ENCODE measurements at places on chromosomes 7 and 10.

- no peak for DNase-seq
Observed at GRCh38 chr10:35834877-35835494, 192.9 kb upstream of the FZD8 start.

- DNase-seq, result peak; percentile 87
Observed at GRCh38 chr7:28958235-28958979, at the start of gene TRIL. TRIL (minus strand) TSS chr7:28958330; CDS start chr7:28958046, 284 bp downstream.

DNA sequence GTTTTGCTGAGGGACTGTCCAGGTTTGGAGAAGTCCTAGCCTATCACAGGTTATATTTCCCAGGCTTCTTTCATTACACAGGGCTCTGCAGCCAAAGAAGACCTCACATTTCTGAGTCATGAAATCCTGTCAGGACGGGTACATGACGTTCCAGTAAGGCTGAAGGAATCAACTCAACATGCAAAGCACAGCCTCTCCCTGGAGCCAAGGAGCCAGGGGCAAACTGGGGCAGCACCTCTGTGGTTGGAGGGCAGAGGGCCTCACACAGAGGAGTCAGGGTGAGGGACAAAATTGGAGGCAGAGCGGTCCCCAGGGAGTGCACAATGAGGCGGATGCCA is 116.3 kb upstream of the GDF10 start:
- DNase-seq, result no peak

DNA sequence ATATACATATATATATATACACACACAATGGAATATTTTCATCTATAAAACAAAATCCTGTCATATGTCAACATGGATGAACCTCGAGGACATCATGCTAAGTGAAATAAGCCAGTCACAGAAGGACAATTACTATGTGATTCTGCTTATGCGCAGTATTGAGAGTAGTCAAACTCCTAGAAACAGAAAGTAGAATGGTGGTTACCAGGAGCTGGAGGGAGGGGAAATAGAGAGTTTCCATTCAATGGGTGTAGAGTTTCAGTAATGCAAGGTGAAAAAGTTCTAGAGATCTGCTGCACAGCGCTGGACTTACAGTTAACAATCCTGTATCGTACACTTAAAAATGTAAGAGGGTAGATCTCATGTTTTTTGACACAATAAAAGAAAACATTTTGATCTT is 181.9 kb downstream of the CDCA7L start:
- DNase-seq, result no peak

DNA sequence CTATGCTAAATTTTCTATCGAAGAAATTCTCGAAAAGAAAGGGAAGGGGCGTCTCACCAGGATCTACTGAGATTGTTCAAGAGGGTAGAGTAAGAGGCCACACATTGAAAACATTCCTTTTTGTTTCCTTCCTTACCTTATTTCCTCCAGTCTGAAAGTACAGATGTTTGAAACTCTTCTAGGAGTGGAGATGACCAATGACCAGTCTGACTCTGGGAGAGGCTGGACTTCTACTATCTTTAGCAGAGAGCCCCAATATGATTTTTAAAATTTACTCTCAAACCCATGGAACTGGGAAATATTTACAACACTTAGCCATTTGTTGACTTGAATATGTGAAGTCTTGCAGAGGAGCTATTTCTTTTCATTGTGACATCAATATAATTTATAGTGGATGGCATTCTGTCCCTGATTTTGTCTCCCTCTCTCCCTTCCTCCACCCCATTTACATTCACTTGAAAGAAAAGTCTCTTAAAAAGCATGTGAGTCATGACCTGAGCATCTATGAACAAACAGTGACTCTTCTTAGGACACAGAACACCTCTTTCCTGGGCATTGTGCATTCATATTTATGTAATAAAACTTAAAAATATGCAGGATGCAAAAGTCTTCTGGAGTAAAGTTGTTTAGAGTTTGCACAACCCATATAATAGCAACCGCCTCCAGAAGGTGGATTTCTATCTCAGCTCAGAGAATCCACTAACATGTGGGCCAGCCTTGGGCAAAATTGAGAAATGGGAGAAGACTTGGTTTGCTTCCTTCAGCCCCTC is 31.2 kb upstream of the BMPER start:
- peak; percentile 49 for DNase-seq

DNA sequence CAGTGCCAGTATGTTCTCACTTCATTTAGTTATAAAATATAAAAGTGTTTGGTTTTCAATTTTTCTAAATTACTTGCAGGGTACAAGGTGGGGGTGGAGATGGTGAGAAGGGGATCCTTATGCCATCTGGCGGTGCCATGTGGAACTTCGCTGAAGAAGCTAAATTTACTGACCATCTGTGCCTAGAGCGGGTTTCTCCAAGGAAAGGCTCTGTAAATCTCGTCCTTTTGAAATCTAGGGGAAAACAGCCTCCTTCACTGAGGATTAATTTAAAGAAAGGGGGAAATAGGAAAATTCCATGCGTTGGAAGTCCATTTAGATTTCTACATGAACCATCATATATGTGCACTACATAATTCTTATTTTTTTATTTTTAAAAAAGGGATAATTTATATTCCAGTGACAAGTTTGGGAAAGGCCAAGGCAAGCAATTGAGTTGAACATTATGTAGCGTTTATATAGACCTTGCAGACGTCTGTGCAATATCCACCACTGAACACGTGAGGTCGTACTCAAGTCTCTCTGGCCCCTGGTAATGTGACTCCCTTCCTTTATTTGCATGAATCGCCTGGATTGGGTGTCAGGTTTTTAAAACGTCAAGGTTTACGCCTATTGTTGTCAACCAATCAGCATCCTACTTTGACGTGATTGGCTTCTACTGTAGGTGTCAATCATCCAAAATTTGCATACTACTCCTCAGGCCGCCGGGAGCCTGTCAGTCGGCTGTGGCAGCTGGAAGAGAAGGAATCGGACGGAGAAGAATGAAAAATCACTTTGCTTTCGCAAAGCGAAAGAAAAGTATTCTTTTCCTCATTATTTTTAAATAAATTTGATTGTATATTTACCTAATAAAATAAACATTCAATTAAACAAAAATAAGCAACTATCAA is 297.1 kb upstream of the NFE2L3 start:
- DNase-seq, result peak; percentile 93

DNA sequence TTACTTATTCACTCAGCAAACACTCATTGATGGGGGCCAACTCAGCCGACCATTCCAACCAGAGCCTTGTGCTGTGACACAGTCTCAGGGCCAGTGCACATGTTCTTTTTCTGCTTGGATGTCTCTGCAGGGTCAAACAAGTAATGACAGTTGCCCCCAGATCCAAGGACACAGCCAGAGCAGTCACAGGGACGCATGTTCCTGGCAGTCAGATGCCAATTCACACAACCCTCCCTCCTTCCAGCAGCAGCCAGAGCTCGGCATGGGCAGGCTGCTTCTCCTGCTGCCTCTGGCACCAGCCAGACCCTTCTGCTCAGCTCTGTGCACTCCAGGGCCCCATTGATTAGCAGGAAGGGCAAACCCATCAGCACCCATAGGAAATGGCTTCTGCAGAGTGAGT is 20.3 kb downstream of the DRGX start:
- no peak for DNase-seq

DNA sequence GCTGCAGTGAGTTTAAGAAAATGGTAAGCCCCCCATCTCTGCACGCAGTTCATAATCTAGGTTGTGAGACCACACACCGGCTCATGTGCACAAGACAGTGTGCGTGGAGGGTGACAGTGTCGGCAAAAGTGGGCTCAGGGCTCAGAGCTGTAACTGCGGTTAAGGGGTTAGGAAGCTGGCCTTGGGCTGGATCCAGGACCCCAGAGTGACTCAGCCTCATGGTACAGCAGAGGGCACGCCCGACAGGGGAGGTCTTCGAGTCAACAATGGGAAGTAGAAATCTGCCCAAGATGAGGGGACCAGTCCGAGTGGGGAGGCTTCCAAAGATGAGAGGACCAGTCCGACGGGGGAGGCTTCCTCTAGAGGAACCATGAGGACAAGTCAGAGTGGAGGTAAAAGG is 437.7 kb downstream of the DNAJB6 start:
- no peak for DNase-seq

- DNase-seq, result no peak
Observed at GRCh38 chr7:155344270-155344617, 46.6 kb downstream of the INSIG1 start.

- DNase-seq, result peak; percentile 81
Observed at GRCh38 chr10:986881-987619, 1.2 kb upstream of the GTPBP4 start.

- peak; percentile 60 for DNase-seq
Observed at GRCh38 chr10:9198611-9199010, 1144.1 kb downstream of the GATA3 start.

- no peak for DNase-seq
Observed at GRCh38 chr10:19111501-19112267, 63.1 kb downstream of the MALRD1 start.

DNA sequence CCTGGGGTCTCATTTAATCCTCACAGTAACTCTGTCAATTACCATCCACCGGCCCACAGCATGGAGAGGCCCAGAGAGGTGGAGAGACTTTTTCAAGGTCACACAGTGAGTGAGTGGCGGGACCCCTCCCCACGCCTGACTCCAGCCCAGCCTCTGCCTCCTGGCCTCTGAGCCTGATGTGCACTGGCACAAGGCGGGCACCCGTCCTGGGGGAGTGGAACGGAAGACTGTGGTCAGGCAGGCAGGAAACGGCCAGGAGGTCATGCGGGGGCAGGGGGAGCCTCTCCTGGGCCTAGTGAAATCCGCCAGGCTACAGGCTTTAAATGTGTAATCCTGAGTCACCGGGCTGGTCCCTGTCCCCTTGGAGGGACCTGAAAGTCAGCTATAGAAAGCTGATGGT is 32.2 kb downstream of the ZCCHC24 start:
- DNase-seq, result peak; percentile 53

DNA sequence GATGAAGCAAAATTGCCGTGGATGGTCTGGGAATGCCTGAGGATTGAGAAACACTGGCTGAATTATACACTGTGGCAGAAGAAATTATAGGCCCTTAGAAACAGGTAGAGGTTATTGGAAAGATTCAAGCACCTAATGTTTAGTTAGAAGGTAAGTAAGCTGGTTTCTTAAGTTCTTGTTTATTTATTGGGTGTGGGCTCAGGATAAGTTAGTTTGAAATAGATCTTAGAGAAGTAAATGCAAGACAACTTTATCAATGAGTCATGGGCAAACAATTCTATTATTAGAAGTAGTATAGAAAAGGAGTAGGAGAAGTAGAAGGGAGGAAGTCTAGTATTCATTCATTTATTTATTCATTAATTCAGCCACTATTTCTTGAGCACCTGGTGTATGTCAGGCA is 96.5 kb downstream of the KAT6B start:
- DNase-seq, result no peak

DNA sequence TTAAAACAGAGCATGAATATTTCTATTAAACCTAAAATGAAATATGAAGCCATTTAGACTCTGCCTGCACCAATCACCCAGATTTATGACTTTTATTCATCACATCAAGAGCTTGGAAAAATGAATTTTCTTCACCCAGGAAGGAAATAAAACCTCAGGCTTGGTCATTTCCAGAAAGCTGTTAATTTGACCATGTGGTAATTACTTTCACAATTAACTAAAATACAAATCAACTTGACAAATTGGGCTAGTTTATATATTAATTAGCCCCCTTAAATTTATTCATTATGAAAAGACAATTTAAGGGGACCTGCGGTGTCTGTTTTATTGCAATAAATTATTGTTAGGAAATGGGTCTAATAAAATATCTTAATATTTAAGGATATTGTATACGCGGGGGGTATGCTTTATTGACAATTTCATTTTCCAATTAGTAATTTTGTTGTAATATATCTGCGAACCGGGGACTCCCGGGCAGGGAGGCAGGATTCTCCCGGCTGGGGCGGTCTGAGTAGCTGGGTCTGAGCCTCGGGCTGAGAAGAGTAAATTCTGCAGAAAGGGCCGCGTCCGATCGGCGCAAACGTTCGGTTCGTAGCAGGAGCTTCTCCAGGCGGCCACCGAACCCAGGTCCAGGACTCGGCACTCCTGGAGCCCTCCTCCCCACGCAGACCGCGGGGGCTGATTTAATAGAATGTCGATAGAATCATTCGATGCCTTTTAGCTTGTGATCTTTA is 9.4 kb upstream of the MNX1 start:
- DNase-seq, result no peak

DNA sequence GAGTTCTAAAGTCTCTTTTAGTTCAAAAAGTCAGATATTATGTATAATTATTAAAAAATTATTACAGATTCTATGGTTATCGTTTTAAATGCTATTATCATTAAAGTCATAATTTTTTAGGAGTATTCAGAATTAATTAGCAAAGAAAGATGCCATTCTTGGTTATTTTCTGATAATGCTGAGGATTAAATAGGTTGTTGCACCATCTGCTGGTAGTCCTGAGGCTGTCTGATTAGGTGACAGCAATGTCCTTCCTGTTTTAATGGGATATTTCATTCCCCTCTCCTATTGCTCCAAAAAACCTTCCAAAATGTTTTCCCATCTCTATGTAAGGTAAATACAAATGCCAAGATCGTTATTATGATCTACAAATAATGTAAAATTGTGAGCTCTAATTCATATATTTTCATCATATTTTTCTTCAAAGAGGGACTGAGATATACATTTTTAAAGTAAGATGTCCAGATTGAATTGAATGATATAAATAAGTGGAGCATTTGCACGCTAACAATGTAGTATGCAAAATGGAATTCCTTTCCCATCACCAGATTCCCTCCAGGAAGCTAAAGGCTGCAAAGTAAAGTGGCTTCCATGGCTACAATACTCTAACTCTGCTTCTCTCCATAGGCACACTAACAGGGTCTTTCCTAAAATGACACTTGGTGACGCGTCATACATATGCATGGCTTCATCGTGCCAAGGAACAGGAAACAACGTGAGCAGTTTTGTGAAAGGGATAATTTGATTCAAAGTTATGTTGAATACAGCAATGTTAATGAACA is 58.8 kb upstream of the AKR1E2 start:
- DNase-seq, result peak; percentile 18

GRCh38 chr7:107108793-107109371 is 59.9 kb upstream of the HBP1 start:
- no peak for DNase-seq

DNA sequence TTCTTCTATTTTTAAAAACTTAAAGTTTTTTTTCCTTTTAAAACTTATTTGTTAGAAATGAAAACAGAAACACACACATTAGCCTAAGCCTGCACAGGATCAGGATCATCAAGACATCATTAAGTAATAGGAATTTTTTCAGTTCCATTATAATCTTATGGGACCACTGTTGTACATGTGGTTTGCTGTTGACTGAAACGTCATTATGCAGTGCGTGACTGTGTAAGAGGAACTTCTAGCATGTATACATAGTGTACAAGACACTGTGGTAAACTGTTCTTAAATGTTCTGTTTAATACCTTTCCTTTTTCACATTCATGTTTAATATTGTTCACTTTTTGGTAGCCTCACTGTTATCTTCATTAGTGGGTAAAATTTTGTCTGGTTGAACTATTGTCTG is 12.1 kb downstream of the ENTPD7 start:
- DNase-seq, result no peak

- no peak for DNase-seq
Observed at GRCh38 chr10:123574109-123574698, 92.0 kb upstream of the GPR26 start.

Data from GM03348 (cell line).